ENCODE measurements at places on chromosomes 12 and 14. TPM values are rescaled to one million over a fixed set of nuclear protein-coding genes. Genes with fewer than 3 reads are reported as not detected.

Gene P2RX2
- not detected for total RNA-seq

Gene RAD51AP1
- total RNA-seq, result 27.4 TPM

Gene PYGL
- 93.7 TPM for total RNA-seq

Gene TAS2R31
- total RNA-seq, result 5.6 TPM

Gene OLR1
- total RNA-seq, result 1.2 TPM

Gene CLEC12A
- not detected for total RNA-seq

Gene EML5
- under 0.01 TPM for total RNA-seq

Gene TMEM116
- total RNA-seq, result 8.4 TPM

Gene NT5DC3
- total RNA-seq, result 10.9 TPM

Gene COA8
- total RNA-seq, result 22.8 TPM

Gene KRT2
- not detected for total RNA-seq

Gene TMEM229B
- 4.5 TPM for total RNA-seq

Gene MFAP5
- total RNA-seq, result 124 TPM

Gene OTOGL
- 0.28 TPM for total RNA-seq

Gene CCDC177
- under 0.01 TPM for total RNA-seq

Gene TGM1
- 0.85 TPM for total RNA-seq

Gene CEBPE
- not detected for total RNA-seq

Gene DLK1
- total RNA-seq, result not detected

Gene MDGA2
- under 0.01 TPM for total RNA-seq

Gene HOXC11
- total RNA-seq, result not detected

Gene TMCC3
- total RNA-seq, result 1.1 TPM

Gene CCDC175
- total RNA-seq, result not detected

Gene CLEC1A
- under 0.01 TPM for total RNA-seq

Gene DPPA3
- total RNA-seq, result not detected

Gene HOXC6
- under 0.01 TPM for total RNA-seq

Gene SIRT4
- 0.96 TPM for total RNA-seq

Gene EFCAB11
- total RNA-seq, result 5.6 TPM

Gene FGF23
- under 0.01 TPM for total RNA-seq

Gene INHBC
- not detected for total RNA-seq

Gene FSCB
- total RNA-seq, result 0.19 TPM

Gene GALNT6
- 3.4 TPM for total RNA-seq

Gene OS9
- 376 TPM for total RNA-seq

Gene HEBP1
- total RNA-seq, result 10.0 TPM

Gene TMEM120B
- 10.7 TPM for total RNA-seq

Gene CCDC184
- total RNA-seq, result 0.96 TPM

Gene ZC2HC1C
- total RNA-seq, result 0.96 TPM

Gene GCH1
- total RNA-seq, result 1.9 TPM

Gene KRT6A
- 1.4 TPM for total RNA-seq

Gene KLHL28
- 13.8 TPM for total RNA-seq

Gene APEX1
- 144 TPM for total RNA-seq

Gene RAB15
- total RNA-seq, result 1.7 TPM

Gene LRP1-AS
- total RNA-seq, result not detected

Gene IL26
- under 0.01 TPM for total RNA-seq

Gene MYL2
- total RNA-seq, result not detected

Gene FZD10
- total RNA-seq, result not detected

Measured in regular cardiac myocyte (primary cell).